ENCODE measurements at places on chromosomes 5 and 9.

GRCh38 chr9:129182625-129183494 is 4.8 kb upstream of the IER5L start:
- DNase-seq, result no peak

GRCh38 chr9:127935765-127936221 is 1.9 kb downstream of the DPM2 start:
- no peak for DNase-seq

GRCh38 chr5:106874974-106875373 is 795.8 kb downstream of the EFNA5 start:
- DNase-seq, result no peak

- DNase-seq, result no peak
These were observed 34.0 kb downstream of the B4GALT1 start for GRCh38 chr9:33133186-33133585.

- no peak for DNase-seq
These were observed 106.2 kb downstream of the CMYA5 start for GRCh38 chr5:79795764-79796398.

DNA sequence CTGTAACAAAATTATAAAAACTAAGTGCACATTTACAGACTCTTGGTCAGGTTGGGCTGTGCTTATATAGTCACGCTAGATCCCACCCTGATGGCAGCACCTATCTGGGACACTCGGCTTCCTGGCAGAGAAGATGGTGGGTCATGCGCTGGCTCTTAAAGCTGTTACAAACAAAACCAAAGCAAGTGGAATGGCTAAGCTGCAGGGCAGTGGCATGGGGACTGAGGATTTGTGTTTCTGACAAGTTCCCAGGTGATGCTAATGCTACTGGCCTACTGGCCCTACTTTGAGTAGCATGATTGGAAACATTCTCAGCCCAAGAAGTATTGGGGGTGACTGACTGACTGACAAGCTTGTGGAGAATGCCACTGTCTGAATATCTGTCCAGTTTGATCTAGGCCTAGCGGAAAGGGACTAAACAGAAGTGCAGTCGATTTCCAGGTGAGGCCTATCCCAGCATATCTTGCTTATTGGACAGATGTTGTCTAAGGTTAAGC is 8.3 kb downstream of the BTF3 start:
- no peak for DNase-seq
